ENCODE measurements at places on chromosomes 2 and 18.
A peak's percentile ranks its signal among the peaks of the same experiment; 100 is the strongest.

DNA sequence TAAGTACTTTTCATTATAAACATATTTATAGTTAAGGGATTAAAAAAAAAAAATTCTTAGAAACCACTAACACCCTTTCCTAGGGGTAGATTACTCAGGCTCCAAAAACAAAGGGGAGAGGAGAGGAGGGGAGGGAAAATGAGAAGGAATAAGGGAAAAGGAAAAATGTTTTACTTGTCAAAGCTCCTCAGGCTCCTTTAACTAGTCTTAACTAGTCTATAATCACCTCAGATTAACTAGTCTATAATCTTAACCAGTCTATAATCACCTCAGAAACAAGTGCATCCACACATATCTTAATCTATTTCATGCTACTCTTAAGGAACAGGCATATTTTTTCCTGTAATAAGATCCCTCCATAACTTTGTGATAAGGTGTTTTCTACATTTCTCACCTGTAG lies 76.4 kb downstream of the KANSL1L start:
- DNase-seq, result no peak

GRCh38 chr2:148338541-148338940 lies 306.0 kb upstream of the EPC2 start:
- no peak for DNase-seq

- DNase-seq, result peak; percentile 30
Observed at GRCh38 chr2:184599054-184599871, 934 bp downstream of the ZNF804A start.

- DNase-seq, result no peak
Observed at GRCh38 chr2:383178-383577, 95.3 kb upstream of the ALKAL2 start.

- no peak for DNase-seq
Observed at GRCh38 chr2:54898456-54899226, 151.6 kb downstream of the RTN4 start.

GRCh38 chr2:128506534-128506933 lies 187.9 kb upstream of the HS6ST1 start:
- DNase-seq, result no peak

DNA sequence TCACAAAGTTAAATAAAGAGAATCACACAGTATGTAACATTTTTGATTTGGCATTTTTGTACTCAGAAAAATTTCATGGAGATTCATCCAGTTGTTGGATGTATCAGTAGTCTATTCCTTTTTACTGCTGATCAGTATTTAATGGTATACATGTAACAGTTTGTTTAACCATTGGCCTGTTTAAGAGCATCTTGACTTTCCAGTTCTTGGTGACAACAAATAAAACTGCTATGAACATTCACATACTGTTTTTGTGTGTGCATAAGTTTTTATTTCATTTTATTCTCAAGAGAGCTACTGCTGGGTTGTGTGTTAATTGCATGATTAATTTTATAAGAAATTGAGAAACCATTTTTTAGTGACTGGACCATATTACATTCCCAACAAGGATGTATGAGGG lies 694.5 kb upstream of the RAB6C start:
- no peak for DNase-seq

DNA sequence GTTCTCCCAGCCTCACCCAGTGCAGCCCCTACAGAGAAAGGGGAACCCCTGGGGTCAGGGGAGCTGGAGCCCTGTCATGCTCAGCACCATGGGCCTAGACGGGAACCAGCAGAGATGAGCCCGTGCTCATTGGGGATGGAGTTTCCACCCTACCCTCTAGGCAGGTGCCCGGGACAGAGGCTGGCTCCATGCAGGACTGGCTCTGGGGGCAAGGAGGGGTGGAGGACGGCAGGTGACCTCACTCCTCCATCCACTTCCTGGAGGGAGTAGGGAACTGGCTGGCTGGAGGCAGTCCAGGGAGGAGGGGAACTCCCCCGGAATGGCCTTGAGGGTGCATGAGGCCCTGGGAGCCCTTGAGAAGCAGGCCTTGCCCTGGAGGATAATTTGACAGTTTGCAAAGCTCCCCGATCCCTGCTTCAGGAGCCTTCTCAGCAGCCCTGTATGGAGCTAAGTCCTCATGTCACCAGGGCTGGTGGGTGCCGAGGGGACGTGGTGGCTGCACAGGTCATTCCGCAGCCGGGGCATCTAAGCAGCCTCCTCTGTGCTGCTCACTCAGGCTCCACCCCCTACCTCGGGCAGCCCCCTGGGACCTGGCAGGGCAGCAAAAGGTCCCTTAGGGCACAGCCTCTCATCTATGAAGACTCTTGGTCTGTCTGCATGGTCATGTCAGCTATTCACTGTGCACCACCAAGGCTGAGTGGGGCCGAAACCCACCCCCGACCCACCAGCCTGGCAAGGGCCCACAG lies 2.1 kb downstream of the NEURL3 start:
- DNase-seq, result no peak

DNA sequence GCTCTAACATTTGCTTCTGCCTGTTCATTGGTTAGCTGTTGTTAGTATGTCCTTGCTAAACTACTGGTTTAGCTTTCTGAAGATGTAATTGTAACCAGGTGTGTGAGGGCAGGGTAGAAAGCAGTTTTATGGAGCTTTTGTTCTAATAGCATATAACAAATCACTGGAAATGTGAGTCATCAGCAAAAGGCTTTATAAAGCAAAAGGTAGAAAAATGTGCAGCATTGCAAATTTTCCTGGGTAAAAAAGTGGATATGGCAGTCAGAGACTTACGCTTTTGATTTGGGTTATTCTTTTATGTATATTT lies 85.3 kb downstream of the ZNF407 start:
- DNase-seq, result no peak

GRCh38 chr2:6975988-6976387 lies 58.8 kb downstream of the RNF144A start:
- DNase-seq, result no peak

DNA sequence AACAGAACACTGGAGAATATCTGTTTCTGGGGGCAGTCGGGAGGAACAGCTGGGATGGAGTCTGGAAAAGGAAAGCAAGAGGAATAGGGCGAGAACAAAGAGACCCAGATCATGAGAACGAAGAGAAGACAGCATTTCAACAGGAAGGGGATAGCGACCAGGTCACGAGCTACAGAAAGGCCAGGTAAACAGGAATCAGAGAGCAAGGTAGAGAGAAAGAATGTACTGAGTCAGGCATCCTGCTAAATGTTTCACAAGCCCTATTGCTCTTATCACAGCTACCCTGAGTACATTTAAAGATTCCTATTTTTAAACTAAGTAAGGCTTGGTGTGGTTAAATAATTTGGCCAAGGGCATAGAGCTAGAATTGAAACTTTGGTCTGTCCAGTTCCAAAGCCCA lies 254.9 kb upstream of the RAB12 start:
- no peak for DNase-seq

- no peak for DNase-seq
Observed at GRCh38 chr2:85886141-85886540, 2.6 kb downstream of the ST3GAL5 start.

DNA sequence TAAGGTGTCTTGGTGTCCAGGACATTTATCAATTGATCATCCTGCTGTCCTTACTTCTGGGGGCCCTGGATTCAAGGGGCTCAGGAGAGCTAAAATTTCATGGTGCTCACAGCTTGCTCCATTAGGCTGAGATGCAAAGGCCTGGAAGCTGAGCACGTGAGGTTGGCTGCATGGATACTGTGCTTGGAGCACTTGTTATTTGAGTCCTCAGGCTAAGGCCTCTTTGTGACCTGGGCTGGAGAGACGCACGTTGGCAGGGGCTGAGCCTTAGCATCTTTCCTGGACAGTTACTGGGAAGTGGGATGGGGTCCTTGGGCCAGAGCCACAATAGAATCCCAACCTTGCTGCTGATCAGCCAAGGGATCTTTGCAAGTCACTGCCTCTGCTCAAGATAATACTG lies 151.2 kb upstream of the HS6ST1 start:
- no peak for DNase-seq

DNA sequence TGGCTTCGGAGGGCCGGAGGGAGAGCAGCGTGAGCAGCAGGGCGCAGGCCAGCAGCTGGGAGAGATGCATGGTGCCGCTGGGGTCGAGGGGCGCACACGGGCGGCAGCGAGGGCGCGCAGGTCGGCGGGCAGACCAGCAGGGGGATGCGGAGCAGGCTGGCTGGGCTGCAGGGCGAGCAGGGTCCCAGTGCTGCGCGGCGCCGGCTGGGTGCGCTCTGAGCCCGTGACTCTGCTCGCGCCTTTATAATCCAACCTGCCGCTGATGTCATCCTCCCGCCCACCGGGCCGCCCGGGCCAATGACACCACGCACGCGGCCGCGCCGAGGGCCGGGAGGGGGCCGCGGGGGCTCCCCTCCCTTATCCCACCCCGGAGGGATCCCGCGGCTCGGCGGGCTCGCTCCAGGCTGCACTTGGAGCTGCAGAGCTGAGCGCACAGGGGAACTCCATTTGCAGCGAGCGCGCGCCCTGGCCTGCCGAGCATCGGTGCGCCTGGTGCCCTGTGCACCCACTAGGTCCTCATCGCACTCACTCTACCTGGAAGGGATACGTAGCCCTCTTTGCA lies at the start of gene NPPC:
Gene NPPC, minus strand, starts transcription at position 217 of the 562 bp plus-strand sequence. Its CDS starts 147 bp downstream, at position 70.
- peak; percentile 49 for DNase-seq

DNA sequence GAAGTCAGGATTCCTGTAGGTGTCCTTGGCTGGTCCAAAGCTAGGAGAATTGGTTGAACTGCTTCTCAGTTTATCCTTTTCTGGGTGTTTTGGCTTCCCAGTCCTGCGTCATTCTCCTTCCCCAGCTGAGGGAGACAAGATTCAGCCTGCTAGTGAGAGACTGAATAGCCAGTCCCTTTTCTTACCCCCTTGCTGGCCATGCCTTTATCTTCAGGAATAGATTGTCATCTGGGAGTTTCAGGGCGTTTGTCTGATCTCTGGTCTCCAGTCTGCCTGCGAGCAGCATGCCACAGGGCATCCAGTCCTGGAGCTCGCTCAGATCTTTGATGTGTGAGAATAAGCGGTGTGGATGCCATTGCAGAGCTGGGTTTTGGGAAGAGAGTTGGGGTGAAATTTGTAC lies 5.8 kb downstream of the MYO1B start:
- DNase-seq, result no peak

DNA sequence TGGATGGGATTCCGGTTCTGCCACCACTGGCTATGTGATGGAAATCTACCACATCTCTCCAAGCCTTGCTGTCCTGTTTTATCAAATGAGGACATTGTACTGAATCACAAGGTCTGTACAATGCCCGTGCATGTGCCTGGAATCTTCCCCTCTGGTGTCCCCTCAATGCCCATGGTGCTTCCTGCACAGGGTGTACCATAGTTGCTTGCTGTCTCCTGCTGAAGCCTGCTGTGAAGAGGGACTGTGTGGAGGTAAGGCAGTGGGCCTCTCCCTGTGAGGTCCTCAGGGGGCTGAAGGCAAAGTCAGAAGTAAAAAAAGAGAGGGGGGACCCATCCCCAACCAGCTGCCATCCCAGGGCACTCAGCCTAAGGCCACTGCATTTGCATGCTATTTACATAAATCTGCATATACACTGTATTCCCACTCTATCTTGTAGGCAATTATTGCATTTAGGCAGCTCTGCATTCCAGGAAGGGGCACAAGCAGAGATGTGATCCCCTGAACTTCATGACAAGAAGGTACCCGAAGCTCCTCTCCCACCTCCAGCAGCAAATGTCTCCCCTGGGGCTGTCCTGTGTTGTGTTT lies 9.1 kb upstream of the STEAP3 start:
- DNase-seq, result no peak

- DNase-seq, result no peak
Observed at GRCh38 chr2:102103992-102104871, 38.3 kb upstream of the IL1R1 start.

- DNase-seq, result no peak
Observed at GRCh38 chr2:140242889-140243288, 1462.7 kb upstream of the NXPH2 start.

DNA sequence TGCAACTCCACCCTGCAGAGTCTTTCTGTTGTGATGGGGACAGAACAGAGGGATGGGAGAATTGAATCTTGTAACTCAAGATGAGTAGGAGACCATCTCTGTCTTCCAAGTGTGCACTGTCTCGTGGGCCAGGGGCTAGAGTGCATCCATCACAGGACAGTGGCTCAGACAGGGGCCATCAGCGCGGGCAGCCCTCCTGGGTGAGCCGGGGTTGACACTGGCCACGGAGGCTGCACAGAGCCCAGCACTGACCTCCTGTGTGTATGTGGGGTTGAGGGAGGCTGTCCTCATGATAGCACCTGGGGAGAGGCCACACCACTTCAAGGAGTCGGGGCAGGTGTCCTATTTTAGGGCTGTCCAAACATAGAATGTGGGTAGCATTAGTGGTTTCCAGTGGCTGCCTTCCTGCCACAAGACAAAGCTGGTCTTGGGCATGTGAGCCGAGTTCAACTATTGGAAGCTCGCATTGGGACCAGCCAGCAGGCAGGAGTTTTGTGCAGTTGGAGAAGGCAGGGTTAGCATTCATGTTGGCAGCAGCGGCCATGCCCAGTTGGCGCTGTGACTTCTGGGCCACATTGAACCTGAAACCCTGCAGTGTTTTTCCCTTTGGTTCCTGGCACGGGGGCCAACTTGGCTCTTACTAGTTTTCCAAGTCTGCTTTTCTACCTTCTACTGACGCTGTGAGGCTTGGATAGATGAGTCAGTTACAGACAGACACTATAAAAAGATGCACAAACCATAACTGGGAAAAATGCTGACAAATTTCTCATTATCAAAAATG lies 45.3 kb downstream of the ACOXL start:
- no peak for DNase-seq

DNA sequence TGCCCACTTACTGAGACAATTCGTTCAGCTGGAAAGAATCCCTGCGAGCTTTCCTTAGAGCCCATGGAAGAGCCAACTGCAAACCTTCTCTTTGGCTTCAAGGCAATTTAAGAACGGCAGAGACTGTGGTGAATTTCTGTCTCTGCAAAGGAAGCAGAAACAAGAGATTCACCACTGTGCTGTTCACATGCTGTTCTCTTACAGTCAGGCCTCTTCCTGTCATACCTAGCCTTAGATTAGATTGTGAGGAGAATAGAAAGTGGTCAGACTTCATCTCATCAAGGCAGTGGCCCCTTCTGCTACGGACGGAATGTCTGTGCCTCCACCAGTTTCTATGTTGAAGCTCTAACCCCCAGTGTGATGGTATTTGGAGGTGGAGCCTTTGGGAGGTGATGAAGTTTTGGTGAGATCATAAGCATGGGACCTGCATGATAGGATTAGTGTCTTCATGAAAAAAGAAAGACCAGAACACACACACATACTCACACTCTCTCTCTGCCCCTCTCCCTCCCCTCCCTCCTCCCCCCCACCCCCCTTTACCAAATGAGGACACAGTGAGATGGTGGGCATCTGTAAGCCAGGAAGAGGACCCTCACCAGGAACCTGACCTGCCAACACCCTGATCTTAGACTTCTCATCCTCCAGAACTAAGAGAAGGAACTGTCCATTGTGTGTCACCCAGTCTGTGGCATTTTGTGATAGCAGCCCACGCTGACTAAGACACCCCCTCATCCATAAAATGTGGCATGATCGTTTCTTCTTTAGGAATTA lies 45.6 kb upstream of the NRP2 start:
- DNase-seq, result no peak

DNA sequence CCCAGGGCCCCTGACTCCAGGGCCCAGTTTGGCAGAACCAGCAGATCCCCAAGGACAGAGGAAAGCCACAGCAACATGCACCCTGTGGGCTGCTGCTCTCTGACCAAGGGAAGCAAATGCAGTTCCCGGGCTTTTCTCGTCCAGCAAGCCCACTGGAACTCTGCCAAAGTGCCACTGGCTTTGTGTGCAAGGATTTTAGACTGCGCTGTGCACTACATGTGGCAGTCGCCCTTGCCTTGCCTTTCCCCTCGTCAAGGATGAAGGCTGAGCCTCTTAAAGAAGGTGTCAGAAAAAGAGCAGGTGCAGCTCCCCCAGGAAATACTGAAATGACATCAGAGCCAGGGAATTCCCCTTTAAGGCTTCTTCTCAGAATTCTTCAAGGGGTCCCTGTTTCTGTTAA lies 199.2 kb downstream of the TFCP2L1 start:
- no peak for DNase-seq

GRCh38 chr2:64056021-64056420 lies 36.8 kb upstream of the VPS54 start:
- DNase-seq, result no peak

Data from erythroblast (primary cell).